ENCODE measurements at places on chromosomes 2 and 18. TPM values are rescaled to one million over a fixed set of nuclear protein-coding genes. Genes with fewer than 3 reads are reported as not detected.

PLGLB1 gene
- total RNA-seq: 0.28 TPM

MAB21L4 gene
- not detected for total RNA-seq

LIMS2 gene
- total RNA-seq: 12.4 TPM

SLC11A1 gene
- total RNA-seq: not detected

FOXI3 gene
- not detected for total RNA-seq
